ENCODE measurements at places on chromosomes 4 and X.

DNA sequence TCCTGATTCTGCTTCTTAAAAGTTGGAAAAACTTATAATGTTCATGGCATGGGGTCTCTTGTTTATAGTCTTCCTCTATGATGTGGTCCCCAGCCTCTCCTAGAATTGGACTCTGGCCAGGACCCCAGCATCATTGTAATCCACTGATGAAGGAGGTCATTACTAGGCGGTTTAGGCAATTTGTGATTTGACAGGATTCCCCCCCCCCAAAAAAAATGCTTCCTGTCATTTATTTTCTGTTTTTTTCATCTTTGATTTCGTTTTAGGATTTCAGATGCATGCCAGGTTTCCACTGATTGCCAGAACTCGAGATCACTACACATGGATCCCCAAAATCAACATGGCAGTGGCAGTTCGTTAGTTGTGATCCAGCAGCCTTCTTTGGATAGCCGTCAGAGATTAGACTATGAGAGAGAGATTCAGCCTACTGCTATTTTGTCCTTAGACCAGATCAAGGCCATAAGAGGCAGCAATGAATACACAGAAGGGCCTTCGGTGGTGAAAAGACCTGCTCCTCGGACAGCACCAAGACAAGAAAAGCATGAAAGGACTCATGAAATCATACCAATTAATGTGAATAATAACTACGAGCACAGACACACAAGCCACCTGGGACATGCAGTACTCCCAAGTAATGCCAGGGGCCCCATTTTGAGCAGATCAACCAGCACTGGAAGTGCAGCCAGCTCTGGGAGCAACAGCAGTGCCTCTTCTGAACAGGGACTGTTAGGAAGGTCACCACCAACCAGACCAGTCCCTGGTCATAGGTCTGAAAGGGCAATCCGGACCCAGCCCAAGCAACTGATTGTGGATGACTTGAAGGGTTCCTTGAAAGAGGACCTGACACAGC is 4.9 kb downstream of the SPRY1 start:
- no peak for DNase-seq

DNA sequence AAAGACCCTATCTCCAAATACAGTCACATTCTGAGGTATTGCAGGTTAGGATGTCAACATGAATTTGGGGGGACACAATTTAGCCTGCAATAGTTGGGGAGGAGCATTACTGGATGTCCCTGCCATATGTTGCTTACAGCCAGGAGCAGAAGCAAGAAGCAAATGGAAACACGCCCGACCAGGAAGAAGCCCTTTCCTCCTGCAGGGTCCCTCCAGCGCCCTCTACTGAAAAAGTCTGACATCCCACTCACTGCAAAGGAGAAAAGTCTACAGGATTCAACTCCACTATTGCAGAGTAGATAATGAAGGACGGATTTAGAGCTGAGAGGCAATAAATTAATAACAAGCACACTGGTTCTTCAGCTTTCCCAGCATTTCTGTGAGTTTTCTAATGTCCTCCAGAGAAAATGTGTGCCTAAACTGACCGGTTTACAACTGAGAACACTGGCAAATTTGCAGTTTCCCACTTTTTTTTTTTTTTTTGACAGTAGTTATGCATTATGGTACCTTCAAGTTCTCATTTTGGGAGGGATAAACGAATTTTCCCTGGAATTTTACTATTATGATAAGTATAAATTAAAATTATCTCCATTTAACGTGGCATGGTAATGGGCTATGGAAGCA is 31.7 kb downstream of the COQ2 start:
- peak; percentile 35 for DNase-seq

GRCh38 chr4:80201252-80202151 is 4.2 kb downstream of the PRDM8 start:
- no peak for DNase-seq

- peak; percentile 39 for DNase-seq
Observed at GRCh38 chr4:147160908-147161513, 215.3 kb upstream of the TTC29 start.

- no peak for DNase-seq
Observed at GRCh38 chr4:23773884-23774636, 115.8 kb downstream of the PPARGC1A start.

- no peak for DNase-seq
Observed at GRCh38 chr4:152022543-152022942, 261.7 kb upstream of the GATB start.

DNA sequence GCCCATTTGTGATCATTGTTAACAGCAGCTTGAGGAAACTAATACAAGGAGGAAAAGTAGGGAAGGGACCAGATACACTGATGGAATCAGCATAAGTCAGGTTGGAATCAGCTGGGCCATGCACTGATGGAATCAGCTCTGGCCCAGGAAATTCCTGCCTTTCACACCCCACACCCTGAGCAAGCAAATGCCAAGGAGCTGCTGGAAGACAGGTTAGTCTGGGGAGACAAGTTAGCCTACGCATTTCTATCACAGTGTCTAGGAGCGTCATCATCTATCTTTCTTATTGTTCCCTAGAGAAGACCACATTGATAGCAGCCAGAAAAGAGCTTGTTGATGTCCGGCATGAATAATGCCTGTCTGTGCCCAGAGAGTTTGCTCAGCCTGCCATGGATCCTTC is 16.2 kb upstream of the CEP135 start:
- no peak for DNase-seq

DNA sequence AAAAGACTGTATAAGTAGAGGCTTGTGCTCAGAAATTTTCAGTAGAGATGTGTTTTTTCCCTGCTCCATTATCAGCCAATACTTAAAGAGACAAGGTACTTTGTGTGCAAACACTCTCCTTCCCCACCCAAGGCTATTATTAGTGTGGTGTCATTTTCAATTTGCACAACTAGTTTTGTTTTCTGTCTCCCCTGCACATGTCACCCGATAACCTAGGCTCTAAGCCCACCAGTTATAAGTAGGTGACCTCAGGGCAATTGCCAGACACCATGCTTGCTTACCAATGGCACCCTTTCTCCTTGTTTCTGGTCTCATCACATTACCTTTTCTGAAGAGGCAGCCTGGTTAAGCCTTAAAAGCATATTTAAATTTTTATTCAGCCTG is 8.0 kb upstream of the GUCY1A1 start:
- DNase-seq: no peak

GRCh38 chrX:4129626-4130025 is 416.2 kb upstream of the PRKX start:
- no peak for DNase-seq

- DNase-seq: no peak
Observed at GRCh38 chrX:80648023-80648422, 161.7 kb downstream of the BRWD3 start.

- no peak for DNase-seq
Observed at GRCh38 chr4:177118596-177118995, 191.1 kb upstream of the NEIL3 start.

DNA sequence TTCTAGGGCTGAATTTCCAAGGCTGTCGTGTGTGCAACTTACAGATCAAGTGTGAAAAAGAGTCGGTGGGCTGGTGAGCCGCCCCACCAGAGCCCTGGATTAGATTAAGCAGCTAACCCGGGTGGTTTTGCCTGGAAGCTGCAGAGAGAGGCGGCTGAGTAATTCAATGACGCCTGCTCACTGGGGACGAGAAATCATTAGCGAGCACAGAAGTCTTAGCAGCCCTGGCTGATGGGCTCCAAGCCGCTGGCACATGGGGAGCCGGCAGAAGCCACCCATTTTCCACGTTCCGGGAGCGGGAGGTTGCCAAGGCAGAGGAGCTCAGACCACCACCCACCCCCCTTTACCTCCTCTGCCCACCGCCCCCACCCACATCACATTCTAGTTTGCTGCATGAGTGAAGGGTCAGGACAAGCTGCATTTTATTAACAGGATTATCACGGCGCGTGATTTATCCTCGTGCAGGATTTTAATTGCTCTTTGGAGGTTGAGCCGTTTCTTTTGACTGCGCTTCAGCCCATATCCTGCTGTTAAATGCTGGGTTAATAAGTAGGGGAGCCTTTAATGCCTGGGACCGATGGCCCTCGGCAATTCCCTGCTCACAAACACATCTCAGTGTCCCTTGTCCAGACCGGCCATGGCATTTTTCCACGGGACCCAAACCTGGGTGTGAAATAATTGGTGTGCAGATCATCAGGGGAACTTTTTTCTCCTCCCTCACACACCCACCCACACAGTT is 19.1 kb downstream of the BCOR start:
- no peak for DNase-seq

GRCh38 chrX:96027407-96027806 is 657.2 kb upstream of the DIAPH2 start:
- DNase-seq: no peak

- no peak for DNase-seq
Observed at GRCh38 chrX:7280520-7280919, 132.6 kb upstream of the PUDP start.

DNA sequence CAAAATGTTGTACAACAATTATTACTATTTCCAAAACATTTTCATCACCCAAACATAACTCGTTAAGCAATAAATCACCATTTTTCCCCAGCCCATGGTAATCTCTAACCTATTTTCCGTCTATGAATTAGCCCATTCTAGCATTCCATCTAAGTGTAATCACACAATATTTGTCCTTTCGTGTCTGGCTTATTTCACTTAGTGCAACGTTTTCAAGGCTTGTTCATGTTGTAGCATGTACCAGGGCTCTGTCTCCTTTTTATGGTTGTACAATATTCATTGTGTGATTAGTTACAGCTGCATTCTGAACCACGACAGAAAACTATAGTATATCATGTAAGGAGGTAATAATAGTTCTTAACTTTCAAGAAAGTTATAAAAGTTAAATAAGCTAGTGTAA is 656.0 kb upstream of the HS3ST1 start:
- DNase-seq: no peak

- no peak for DNase-seq
Observed at GRCh38 chrX:11341274-11342201, 48.3 kb downstream of the AMELX start.

- DNase-seq: no peak
Observed at GRCh38 chr4:172868271-172868670, 300.3 kb upstream of the GALNT7 start.

Data from GM12891 (cell line).